ENCODE measurements at places on chromosomes 6 and 20.

DNA sequence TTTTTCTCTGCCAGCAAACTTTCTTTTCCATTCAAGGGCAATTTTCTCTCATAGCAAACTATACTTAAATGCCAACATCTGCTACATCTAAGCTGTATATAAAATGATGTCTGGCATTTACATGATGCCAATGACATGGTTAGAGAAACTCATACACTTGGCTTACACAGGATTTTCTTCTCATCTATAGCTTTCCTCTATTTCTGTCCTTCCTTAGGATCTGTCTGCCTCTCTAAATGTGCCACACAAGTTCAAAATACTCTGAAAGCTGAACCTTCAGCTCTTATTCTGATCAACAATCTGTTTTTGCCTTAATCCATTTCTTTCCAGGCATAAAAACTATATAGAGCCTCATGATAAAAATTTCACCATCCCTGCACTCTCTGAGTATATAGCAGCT, 290.9 kb upstream of the RNF217 start:
- DNase-seq = no peak

DNA sequence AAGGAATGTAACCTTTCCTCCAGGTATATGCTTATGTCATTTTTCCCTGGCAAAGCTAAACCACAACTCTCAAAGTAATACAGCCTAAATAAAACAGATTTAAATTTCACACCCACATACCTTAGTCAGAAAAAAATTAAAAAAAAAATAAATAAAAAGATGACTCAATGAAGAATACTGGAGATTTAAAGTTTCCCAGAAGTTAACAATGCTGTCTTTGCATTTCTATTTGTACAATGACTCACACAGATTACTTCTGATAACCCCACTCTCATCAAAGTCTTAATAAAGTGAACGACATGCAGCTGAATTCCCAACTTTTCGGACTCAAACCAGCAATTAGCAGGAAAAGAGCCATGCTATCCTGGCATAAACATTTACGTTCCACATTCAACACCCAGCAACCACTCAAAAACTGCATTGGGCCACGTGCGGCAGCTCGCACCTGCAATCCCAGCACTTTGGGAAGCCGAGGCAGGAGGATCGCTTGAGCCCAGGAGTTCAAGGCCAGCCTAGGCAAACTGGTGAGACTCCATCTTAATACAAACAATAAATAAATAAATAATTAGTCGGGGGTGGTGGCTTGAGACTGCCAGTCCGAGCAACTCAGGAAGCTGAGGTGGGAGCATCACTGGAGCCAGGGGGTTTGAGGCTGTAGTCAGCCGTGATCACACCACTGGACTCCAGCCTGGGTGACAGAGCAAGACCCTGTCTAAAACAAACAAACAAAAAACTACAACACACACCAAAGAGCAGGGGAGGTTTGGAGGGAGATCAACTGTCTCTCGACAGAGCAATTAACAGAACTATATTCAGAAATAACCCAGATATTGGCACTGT, 130.5 kb downstream of the WDR27 start:
- DNase-seq = no peak

GRCh38 chr20:23200914-23201313, 114.8 kb upstream of the CD93 start:
- no peak for DNase-seq

- DNase-seq = no peak
Measured at GRCh38 chr6:8642131-8642530, 206.8 kb upstream of the SLC35B3 start.

DNA sequence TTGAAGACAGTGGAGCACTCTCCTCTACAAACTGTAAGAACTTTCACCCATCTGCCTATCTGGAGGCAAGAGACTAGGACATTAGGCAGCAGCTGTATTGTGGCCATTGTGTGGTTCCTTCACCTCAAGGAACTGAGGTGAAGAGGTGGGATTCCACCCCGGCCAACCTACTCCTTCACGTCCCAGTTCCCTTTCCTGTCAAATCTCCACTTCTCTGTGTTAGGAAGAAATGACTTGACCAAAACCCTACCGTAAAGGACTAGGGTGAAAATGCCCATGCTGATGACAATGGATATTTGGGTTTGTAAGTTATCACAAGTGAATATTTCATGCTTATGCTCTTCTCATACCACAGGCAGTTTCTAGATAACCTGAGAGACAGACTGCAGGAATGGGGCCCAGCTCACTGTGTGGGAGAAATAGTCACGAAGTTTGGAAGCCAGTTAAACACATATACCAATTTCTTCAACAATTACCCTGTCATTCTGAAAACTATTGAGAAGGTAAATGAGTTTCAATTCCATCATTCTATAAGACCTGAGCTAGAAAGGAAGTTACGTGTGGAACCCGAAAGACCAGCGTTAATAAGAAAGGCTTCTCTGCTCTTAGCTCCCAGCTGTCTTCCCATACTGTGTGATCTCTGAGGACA, 86.6 kb downstream of the ECT2L start:
- peak; percentile 11 for DNase-seq

- peak; percentile 90 for DNase-seq
Measured at GRCh38 chr6:20534295-20535262, at the start of gene CDKAL1. Gene CDKAL1 (plus strand): TSS chr6:20534457. CDS start chr6:20546351, 11,894 bp downstream.

DNA sequence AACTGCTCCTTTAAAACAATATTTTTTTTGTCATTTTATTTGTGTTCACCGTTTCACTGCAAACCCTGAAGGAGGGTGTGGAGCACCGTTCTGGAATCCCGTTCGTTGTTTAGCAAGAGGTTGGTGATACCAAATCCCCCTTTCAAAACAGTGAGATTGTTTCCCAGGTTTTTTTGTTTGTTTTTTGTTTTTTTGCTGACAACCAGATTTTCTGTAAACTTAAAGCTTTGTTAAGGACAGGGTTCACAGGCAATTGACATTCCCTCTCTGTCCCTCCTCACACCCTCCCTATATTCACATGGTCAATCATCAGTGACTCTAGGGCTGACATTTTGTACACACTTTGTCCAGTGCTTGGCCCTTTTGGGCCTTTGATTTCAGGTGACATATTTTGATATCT, 21.0 kb upstream of the MROH8 start:
- DNase-seq = no peak

GRCh38 chr6:71103130-71103529, 146.3 kb upstream of the B3GAT2 start:
- no peak for DNase-seq

DNA sequence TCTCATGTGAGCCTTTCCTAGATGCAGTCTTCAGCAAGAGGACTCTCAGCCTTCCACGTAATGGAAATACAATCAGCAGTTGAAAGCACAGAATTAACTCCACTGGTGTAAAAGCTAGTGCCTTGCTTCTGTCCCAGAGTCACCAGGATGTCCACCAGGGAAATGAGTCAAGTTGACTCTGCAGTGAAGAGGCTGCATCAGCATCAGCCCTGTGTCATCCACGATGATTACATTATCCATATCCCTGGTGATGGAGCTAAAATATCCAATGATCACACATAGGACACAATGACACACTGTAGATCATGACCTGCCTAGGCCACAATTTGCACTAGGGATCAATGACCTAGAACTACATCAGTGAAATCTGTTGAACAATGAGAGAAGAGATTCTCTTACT, 262.4 kb downstream of the ERMARD start:
- DNase-seq = no peak

- no peak for DNase-seq
Measured at GRCh38 chr20:9220874-9221547, 152.1 kb downstream of the PLCB4 start.

- no peak for DNase-seq
Measured at GRCh38 chr6:22411376-22412105, 114.7 kb upstream of the PRL start.

DNA sequence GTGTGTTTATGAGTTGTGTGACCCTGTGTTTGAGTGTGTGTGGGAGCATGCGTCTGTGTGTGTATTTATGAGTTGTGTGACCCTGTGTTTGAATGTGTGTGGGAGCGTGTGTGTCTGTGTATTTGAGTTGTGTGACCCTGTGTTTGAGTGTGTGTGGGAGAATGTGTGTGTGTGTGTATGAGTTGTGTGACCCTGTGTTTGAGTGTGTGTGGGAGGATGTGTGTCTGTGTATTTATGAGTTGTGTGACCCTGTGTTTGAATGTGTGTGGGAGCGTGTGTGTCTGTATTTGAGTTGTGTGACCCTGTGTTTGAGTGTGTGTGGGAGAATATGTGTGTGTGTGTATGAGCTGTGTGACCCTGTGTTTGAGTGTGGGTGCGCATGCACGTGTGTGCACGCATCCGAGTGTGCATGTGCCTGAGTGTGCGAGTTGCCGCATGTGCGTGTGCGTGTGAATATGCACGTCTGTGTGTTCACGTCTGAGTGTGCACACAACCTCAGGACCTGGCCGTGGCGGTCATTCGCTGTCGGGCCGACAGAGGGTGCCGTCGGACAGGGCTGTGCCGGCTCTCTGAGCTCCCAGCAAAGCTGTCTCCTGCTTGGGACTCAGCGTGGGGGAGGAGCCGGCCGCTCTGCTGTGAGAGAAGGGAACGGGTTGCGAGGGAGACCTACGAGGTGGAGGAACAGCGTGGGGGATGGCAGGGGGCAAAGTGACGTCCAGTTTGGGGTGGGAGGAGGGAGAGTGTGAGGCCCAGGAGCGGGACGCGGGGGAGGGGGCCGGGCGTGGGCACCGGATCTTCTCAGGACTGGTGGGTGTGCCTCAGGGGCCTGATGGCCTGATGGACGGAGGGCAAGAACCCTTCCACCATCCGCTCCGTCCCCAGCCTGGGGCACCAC, 19.7 kb downstream of the SLC17A9 start:
- peak; percentile 92 for DNase-seq

DNA sequence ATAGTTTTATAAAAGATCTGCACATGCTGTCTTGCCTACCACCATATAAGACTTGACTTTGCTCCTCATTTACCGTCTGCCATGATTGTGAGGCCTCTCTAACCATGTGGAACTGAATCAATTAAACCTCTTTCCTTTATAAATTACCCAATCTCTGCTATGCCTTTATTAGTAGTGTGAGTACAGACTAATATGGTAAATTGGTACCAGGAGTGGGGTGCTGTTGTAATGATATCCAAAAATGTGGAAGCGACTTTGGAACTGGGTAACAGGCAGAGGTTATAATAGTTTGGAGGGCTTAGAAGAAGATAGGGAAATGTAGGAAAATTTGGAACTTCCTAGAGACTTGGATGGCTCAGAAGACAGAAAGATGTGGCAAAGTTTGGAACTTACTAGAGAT, 64.2 kb upstream of the TFAP2D start:
- DNase-seq = no peak

DNA sequence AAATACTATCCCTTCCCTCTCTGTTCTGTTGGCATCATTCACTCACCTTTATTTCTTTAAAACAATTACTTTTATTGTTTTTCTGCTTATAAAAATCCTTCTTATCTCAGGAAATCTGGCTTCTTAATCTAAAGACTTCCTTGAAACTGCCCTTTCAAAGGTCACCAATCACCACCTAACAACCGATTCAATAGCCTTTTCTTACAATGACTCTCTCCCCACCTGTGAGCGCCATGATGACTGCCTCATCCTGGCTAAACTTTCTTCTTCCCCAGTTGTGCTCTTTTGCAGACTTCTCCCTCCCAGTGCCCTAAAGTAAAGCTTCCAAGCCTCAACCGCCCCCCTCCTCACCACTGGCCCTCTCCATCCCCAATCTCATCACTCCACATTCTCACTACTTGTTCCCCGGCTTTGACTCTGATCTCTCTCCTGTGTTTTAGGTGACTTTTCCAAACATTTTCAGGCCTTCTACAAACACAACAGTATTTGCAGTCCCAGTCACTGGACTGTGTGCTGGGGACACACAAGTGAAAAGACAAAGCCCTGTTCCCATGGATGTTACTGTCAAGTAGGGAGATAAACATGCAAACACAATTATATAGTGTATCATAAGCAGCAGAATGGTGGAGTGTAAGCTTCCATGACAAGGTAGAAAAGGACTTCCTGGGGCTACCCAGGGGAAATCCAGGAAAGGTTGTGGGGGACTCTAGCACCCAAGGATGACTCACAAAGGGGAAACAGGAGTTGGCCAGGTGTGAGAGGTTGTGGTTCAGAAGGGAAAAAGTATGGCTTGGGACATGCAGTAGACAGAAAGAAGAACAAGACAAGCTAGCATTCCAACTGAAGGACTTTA, 12.8 kb downstream of the NHSL1 start:
- no peak for DNase-seq

DNA sequence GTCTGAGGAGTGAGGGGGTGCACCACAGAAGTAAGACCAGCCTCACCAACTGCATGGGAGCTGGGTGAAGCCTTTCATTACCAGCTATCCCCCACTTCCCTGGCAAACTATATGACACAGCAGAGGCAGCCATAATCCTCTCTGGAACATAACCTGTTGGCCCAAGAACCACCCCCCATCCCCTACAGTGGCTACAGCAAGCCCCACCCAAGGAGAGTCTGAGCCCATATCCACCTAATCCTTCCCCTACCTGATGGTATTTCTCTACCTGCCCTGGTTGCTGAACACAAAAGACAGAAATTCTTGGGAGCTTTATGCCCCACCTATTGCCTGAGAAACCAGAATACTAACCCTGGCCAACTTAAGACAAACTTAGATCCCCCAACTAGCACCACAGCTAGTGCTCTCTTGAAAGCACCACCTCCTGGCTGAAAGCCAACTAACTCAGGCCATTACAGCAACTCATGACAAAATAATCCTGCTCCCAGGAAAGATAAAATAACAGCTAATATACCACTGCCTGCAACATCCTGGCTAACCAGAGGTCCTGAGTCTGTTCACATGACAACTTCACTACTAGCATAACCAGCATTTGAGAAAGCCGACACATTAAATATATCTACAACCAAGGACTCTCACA, 11.2 kb downstream of the RNGTT start:
- DNase-seq = no peak

- no peak for DNase-seq
Measured at GRCh38 chr6:32097364-32097763, 11.8 kb downstream of the TNXB start.

DNA sequence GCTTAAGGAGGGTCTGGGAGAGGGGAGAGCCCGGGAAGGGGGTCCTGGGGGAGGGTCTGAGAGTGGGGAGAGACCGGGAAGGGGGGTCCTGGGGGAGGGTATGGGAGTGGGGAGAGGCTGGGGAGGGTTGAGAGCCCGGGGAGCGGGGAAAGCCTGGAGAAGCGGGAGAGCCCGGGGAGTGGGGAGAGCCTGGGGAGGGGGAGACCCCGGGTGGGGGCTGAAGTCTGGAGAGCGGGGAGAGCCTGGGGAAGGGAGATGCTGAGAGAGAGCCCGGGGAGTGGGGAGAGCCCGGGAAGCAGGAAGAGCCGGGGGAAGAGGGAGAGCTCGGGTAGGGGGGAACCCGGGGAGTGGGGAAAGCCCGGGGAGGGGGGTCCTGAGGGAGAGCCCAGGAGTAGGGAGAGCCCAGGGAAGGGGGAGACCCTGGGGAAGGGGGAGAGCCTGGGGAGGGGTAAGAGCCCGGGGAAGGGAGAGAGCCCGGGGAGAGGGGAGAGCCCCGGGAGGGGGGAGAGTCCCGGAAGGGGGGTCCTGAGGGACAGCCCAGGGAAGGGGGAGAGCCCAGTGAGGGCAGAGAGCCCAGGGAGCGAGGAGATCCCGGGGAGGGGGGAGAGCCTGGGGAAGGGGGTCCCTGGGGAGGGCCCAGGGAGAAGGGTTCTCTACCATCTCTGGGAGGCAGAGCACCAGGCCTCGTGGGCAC, 148.5 kb downstream of the SYNDIG1 start:
- DNase-seq = no peak

GRCh38 chr6:127415096-127415495, 44.1 kb downstream of the KIAA0408 start:
- no peak for DNase-seq
